ENCODE measurements at places on chromosomes 11 and 22.
A peak's percentile ranks its signal among the peaks of the same experiment; 100 is the strongest.

- no peak for DNase-seq
These were observed 227.8 kb downstream of the BRD1 start for GRCh38 chr22:49599691-49600455.

DNA sequence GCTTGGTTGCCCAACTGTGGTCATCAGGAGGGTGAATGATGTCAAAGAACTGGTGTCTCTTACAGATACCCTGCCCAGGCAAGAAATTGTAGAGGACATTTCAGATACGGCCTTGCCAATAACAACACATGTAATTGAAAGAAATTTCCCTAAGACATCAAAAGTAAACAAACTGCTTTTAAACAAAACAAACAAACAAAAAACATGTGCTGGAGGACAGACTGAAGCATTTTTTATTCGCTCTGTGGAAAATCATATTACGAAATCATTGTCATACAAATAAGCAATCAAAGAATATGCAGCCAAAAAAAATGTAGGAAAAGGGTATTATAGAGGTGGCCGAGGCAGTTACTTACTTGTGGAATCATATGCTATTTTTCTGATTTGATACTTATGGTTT is 52.1 kb upstream of the MYEOV start:
- DNase-seq = no peak

DNA sequence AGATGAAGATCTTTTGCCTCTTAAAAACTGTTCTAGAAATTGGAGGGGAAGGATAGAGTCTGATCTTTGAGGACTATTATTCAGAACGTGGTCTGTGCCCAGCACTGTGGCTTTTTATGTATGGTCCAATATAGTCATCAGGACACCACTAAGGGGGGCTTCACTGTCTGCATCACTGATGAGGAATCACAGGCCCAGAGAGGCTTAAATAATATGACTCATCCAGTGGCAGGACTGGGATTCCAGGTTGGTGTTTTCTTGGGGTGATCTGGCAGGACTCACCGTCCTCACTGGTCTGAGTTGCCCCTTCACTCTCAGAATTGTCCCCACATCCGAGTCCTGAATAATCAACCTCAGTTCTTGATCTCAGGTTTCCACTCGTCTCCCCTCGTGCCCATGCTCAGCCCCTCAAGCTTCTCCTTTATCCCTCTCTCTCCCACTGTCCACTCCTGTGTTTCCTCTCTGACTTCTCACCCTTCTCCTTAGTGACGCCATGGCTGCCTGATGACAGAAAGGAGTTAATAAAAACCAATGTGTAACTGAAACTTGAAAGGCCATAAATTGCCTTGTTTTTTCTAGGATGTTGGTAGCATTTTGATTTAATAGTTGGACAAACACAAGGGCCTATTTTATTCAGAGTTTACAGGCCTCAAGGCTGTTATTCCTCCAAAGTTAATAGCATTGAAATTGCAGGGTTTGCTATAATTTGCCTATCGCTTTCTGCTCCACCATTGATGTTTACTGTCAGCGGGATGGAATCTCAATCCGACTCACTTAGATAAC is 95.7 kb upstream of the NNMT start:
- DNase-seq = peak; percentile 84

GRCh38 chr11:57798905-57799559 is 37.4 kb downstream of the CTNND1 start:
- no peak for DNase-seq

DNA sequence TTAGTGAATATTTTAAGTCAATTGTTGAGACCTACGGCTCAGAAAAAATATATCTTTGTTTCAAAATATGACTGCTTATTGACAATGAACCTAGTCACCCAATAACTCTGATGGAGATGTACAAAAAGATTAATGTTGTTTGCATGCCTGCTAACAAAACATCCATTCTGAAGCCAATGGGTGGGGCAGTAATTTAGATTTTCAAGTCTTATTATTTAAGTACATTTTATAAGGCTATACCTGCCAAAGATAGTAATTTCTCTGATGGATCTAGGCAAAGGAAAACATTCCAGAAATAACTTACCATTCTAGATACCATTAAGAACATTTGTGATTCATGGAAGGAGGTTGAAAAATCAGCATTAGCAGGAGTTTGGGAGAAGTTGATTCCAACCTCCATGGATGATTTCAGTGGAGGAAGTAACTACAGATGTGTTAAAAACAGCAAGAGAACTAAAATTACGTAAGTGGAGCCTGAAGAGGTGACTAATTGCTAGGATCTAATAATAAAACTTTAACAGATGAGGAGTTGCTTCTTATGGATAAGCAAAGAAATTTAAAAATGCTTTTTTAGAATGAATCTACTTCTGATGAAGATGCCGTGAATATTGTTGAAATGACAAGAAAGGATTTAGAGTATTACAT is 26.4 kb upstream of the OR8D2 start:
- no peak for DNase-seq

DNA sequence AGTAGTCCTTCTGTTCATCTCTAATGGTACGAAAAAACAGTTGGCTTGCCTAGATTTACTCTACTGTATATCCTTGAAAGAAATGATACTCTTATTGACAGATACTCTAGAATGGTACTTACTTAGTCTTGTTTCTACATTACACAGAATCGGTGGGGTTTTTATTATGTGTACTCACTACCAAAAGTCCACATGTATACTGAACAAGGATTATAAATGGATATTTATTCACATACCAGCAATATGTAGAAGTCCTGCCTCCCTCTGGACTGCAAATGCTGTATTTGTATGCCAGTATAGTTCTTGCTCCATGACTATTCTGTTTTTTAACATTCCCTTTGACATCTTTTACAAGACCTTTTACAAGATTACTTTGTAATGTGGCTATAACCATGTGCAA is 13.9 kb downstream of the PCF11 start:
- no peak for DNase-seq

DNA sequence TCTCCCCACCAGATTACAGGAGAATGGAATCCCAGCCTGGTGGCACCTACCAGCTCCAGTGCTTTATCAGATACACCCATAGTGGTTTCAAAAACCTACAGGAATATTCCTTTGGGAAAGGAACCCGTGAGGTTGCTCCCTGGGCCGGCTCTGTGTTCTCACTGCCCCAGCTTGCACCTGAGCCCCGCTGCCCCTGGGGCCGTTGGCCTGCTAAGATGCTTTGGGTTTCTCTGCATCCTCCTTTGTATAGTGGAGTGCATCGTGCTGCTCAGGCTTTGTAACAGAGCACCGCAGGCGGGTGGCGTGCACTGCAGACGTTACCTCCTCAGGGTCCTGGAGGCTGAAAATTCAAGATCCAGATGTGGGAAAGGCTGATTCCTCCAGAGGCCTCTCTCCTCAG is 414.1 kb downstream of the BRD1 start:
- DNase-seq = no peak

- no peak for DNase-seq
These were observed 477.6 kb downstream of the SOX6 start for GRCh38 chr11:15878756-15879155.

DNA sequence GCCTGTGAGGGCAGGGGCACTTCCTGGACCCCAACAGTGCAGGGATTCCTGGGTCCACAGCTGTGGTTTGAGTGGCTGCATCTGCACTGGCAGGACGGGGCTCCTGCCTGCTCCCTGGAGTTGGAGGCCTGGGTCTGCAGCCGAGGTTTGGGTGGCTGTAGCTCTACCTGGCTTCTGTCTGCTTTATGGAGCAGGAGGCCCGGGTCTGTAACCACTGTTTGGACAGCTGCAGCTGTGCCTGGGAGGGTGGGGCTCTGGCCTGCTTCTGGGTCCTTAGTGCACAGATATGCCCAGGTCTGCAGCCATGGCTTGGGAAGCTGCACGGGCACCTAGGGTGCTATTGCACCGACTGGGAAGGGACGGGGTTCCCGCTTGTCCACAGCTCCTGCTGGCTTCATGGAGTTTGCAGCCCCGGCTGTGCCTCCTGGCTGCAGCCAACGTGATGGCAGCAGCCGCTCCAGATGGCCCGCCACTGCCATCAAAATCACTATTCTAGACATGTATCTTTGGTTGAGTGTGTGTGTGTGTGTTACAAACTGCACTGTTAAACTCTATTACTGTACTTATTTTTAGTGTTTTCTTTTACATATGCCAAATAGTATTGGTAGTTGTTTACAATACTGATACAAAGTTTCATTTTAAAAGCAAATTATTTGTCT is 412.3 kb upstream of the KIRREL3 start:
- no peak for DNase-seq

GRCh38 chr11:93618371-93618770 is 43.1 kb upstream of the CEP295 start:
- DNase-seq = no peak

GRCh38 chr11:105000167-105000566 is 22.8 kb downstream of the CASP5 start:
- no peak for DNase-seq

DNA sequence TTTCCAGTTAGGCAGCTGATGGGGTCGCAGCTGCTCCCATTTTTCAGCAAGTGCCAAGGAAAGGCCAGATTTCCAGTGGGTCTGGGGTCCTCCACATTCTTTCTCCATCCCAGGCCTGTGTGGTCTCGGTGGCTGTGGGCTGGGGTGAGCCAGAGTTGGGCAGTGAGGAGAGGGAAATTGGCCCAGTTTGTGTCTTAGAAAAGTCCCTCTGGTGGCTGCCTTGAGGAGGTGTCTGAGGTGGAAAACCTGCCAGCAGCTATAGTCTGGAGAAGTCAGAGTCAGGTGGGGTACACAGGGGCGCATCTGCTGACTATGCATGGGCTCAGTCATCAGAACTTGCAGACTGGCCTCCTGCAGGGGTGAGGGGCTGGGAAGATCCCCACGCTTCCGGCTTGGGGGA is 30.5 kb downstream of the MRGPRD start:
- DNase-seq = no peak

DNA sequence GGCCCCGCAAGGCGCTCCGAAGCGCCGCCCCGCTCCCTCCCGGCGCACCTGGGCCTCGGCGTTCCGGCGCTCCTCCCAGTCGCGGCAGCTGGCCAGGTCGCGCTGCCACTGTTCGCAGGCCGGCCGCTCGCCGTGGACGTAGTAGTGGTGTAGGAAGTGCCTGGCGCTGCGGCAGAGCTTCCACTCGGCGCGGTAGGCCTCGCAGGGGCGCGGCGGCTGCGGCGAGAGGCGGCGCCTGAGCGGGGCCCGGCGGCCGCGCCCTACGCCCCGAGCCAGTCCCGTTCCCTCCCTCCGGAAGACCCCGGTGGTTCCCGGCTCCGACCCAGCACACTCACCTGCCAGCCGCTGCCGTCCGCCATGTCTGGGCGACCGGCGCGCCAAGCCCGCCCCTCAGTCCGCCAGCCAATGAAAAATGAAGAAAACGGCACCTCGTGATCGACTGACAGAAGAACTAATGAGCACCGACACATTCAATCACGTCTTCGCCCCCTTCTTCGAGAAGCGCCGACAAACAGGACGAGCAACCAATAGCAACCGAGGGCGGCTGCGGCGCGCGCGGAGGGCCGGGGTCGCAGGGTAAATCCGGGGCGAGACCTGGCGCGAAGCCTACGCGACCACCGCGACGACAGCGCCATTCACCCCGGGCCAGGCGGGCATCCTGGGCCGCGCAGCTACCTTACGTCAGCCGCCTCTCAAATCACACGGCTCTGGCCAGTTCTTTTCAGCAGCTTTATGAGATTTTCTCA is at the start of gene C22orf39:
C22orf39 (minus strand) TSS at position 382 of the 746 bp plus-strand sequence; CDS start at position 359, 23 bp downstream.
- peak; percentile 86 for DNase-seq

- no peak for DNase-seq
These were observed 15.8 kb downstream of the VPS37C start for GRCh38 chr11:61145228-61146005.

GRCh38 chr11:882596-882995 is 28.0 kb downstream of the CHID1 start:
- DNase-seq = no peak

GRCh38 chr22:36386351-36386899 is 1.3 kb downstream of the MYH9 start:
- no peak for DNase-seq

DNA sequence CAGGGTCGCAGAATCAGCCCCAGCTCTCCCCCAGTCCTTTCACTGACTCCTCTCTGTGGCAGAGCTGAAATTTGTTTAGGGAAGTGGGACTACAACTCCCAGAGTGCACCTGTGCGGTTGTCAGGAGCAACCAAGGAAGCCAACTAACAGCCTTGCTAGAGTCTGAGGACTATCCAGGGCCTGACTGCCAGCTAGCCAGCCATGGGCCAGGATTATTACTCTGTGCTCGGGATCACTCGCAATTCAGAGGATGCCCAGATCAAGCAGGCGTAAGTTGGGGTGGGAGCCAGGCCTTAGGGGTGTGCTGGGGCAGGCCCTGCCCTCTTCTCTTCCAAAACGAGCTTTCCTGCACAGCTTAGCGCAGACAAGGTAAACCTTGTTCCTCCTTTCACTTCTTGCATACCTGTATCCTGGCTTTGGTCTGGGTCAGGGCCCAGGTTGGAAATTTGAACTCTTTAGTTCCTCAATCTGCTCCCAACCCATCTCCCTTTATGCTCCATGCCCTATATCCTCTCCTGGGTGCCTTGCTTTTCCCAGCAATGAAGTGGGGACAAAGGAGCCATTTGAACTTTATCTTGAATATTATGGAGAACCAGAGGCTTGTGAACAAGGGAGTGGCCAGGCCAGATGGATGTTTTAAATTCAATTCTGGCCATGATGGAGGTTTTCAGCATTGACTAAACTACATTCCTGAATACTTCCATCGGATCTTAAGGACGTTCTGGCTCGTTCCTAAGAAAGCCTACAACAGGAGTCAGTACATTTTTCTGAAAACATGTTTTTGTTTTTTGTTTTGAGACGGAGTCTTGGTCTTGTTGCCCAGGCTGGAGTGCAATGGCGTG is at the start of gene DNAJB13:
DNAJB13 (plus strand) TSS at position 158 of the 842 bp plus-strand sequence; CDS start at position 202, 44 bp downstream.
- no peak for DNase-seq

DNA sequence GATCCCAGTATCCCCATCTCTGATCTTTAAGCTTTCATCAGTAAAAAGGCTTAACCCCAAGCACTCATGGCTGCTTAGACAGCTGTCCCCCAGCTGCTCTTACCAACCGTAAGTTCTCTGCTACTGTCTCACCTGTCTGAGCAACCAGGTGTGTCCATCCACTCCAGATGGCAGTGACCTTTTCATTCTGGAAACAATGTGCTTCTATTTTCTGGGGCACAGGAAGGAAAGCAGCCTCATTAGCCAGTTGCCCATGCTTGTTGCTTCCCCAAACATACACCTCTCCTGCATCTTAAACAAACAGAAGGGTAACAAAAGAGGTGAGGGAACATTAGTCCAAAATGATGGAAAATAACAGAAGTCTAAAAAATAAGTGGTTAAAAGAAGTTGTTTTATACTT is 24.4 kb downstream of the SERGEF start:
- no peak for DNase-seq

DNA sequence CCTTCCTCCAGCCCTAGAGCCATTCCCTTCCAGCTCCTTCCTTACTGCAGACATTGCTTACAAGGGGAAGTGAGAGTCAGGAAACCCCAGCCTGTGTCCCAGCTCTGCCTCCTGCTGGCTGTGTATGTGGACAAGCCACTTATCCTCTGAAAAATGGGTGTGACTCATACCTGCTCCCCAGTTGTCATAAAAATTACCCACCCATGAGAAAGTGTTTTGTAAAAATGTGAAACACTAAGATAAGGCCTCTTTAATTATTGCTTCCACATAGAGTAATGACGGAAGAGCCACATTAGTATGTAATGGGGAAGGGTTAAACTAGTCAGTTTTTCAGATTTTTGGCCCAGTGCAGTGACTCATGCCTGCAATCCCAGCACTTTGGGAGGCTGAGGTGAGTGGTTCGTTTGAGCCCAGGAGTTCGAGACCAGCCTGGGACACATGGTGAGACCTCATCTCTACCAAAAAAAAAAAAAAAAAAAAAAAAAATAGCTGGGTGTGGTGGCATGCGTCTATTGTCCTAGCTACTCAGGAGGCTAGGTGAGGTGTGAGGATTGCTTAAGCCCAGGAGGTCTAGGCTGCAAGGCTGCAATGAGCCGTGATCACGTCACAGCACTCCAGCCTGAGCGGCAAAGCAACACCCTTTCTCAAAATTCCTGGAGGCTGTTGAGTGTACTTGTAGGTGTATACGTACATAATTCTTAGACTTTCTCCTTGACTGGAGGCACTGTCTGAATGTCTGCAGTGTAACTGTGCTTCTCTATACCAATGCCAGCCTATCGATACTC is 84.9 kb downstream of the CTTN start:
- no peak for DNase-seq
